ENCODE measurements at places on chromosomes 1 and 21.

- no peak for DNase-seq
Observed at GRCh38 chr21:26826801-26827200, 18.4 kb downstream of the ADAMTS1 start.

DNA sequence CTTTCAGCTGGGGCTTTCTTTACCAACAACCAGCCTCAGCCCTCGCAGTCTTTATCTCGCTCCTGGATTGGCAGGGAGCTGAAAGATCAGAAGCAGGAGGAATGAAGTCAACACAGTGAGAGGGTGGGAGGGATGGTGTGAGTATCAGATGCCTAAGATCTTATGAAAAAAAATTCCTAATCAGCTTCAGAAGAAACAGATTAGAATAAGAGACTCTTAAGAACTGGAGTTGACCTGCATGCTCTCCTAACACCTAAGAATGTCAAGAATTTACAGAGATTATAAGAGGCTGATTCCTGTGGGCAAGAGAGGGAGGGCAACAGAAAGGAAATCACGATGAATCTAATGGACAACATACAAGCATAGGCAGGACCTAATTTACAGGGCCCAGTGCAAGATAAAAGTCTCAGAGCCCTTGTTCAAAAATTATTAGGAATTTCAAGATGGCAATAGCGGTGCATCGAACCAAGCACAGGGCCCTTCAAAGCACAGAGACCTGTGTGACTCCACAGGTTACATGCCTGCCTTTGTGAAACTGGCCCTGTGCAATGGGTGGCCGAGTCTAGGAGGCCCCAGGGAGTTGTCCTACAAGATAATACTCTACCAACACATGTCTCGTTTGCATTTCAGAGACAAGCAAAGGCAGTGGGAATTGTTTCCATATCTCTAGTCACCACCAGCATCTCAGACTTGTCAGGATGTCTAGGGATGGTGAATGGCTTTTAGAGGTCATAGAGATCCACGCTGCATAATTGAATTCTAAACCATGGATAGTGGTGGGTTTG is 65.3 kb upstream of the PPP2R5A start:
- DNase-seq = no peak

DNA sequence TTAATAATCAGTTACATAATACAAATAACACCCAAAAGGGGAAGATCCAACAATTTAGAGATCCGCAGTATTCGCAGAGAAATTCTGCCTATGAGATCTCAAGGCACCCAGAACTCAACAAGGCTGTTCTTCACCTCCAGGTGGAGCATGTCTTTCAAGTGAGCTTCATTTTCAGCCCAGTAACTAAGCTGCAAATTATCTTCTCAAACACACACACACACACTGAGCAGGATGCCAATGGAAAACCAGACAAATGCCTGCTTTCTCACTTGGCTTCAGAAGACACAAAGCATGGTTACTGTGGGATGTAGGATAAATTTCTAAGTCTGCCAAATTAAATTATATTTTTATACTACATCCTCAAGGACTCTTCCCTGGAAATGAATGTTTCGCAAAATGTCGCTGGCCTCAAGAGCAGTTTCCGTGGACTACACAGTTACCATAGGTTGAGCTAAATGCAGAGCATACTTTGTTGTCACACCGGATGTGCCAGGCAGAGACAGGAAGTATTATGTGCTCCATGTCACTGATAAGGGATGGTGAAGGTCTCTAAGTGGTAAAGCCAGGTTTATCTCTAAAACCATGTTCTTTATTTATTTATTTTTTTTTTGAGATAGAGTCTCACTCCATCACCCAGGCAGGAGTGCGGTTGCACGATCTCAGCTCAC is 30.3 kb downstream of the UBR4 start:
- no peak for DNase-seq

DNA sequence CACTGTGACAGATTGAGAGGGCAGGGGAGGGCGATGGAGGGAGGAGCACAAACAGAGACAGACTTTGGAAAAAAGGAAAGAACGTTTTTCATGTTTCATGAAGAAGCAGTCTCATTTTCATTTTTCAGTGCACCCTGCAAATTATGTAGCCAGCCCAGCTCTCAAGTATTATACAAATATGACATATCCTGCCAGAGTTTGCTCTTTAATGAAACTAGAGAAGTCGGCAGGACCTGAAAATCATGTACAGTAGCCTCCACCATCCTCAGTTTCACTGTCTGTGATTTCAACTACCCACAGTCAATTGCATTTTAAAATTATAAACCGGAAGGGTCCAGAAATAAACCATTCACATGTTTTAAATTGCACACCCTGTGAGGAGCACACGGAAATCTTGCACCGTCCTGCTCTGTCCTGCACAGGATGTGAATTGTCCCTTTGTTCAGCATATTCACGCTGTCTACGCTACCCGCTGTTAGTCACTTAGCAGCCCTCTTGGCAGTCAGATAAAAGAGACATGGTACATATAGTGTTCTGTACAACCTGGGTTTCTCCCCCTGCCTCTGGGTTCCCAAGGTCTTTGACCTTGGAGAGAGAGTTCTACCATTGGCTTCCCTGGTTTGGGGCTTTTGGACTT is 13.6 kb upstream of the ADARB1 start:
- DNase-seq = no peak

GRCh38 chr1:8733484-8733883 is 84.0 kb downstream of the RERE start:
- DNase-seq = no peak

DNA sequence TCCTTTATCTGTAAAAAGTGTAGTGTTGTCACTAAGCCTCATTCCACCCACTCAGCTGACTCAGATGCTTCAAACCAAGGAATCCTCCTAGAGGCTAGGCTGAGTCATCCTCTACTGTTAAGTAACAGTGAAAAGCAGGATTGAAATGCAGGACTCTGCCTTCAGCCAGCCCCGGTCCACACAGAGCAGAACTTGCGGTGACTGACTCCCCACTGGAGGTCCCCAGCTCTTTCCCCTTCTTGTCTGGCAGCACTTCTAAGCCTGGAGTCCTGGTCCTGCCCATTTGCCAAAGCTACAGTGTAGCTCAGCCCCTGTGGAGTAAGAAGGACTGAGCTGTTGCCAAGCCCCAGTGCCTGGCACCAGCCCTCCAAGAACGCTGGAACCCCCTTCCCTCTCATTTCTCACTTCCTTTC is 1.7 kb downstream of the RAB7B start:
- DNase-seq = no peak

- no peak for DNase-seq
Observed at GRCh38 chr1:197021716-197022115, 44.4 kb downstream of the CFHR5 start.

DNA sequence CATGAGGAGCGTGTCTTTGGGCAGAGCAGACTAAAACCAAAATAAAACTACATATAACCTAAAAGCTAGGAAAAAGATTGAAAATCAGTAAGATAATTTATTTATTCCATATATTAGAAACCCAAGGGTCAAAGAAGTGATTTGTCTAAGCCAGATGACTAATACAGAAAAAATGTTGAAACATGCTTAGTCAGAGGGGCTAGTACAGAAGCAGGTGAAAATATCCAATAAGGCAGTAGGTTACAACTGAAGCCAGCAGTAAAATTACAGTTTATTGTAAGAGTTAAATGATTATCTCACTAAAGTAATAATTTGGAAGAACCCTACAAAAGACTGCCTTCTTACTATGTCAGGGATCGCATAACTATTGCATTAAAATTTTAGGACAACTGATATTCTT is 1190.9 kb upstream of the PRMT6 start:
- DNase-seq = no peak

GRCh38 chr21:28986677-28987076 is 6.0 kb downstream of the LTN1 start:
- no peak for DNase-seq

DNA sequence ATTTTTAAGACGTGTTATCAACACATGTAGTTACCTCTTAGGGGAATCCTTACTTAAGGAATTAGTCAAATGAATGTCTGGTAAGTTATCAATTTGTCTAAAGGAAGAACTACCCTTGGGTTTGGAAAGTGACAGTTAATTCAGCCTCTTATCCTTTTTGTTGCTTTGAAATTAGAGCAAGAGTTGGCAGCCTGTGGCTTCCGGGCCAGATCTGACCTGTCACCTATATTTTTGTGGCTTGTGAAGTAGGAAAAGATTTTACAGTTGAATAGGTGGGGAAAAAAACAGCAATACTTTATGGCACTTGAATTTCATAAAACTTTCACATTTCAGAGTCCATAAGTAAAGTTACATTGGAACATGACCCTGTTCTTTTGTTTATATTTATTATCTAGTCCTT is 5.5 kb downstream of the MRPS6 start:
- DNase-seq = no peak

DNA sequence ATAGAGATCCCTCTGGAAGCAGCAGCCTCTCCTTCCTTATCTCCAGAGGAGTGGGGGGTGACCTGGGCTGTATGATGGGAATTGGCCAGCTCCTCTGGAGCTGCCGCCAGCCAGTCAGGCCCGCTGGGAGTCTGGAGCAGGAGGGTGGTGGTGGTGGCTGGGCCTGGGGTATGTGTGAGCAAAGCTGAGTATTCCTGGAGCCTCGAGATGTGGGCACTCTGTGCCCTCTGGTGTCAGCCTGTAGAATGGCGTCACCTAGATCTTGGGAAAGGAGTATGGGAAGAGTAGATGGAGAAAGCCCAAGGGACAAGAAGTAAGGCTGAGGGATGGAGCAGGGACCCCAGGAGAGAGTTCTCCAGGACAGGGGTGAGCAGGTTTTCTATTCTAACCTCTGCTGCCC is 16.0 kb downstream of the VANGL2 start:
- no peak for DNase-seq

GRCh38 chr1:115193046-115193828 is 103.9 kb upstream of the TSPAN2 start:
- no peak for DNase-seq

- no peak for DNase-seq
Observed at GRCh38 chr1:24870551-24871195, 59.4 kb downstream of the RUNX3 start.

GRCh38 chr1:199474738-199475137 is 552.8 kb upstream of the NR5A2 start:
- DNase-seq = no peak

DNA sequence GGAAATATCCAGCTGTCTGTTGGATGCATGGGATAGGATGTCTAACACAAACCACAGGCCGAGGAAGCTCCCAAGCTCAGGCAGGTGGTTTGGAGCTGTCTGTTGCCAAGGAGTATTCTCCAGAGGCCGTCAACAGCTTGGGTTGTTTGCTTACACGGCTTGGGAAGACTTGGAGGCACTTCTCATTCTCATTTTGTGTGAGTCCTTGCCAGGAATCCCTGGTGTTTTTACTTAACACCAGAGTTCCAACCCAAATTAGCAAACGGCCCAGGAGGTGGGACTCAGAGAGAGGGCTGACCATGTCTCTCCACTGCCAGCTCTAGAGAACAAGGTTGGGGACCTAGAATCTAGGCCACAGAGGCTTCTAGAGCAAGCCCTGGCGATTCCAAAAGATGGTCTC is 72.7 kb upstream of the FAM20B start:
- no peak for DNase-seq

GRCh38 chr1:208767816-208768215 is 523.6 kb upstream of the PLXNA2 start:
- no peak for DNase-seq

DNA sequence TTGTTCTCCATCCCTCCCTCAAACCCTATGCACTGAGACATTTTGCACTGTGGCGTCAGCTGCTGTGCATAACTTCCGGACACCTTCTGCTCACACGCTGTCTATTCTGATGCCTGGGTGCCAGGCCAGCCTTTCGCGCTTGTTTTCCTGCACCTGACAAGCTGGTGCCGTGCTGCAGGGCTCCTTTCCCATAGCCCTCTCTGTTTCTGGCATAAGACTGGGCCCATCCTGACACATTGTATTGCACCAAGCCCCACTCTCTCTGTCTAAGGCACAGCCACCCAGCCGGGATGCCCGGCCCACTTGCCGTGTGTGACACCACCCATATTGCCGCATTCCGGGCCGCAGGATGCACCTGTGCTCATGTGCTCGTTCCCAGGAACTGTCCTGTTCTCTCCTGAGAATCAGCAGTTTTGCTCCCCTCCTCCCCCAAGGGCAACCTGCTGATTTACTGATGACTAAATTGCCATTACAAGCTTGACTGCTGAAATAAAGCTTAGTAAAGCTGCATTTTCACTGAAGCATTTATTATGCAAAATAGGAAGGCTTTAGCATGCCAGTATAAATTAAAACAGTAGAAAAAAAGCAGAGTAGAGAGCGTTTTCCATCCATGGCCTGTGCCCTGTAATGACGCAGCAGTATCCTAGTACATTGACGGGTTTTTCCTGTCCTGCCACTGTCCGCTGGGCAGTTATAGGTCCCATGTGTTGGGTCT is 88.0 kb downstream of the CD247 start:
- no peak for DNase-seq

All from NCI-H1105 (cell line).